ENCODE measurements at places on chromosomes 2 and 18. TPM values are rescaled to one million over a fixed set of nuclear protein-coding genes. Genes with fewer than 3 reads are reported as not detected.

Gene UGT1A1
- total RNA-seq, result 2.6 TPM

Gene POTEF
- not detected for total RNA-seq

Gene SPHKAP
- total RNA-seq, result 0.03 TPM

Gene LIMS4
- 2.8 TPM for total RNA-seq

Gene OR6B2
- total RNA-seq, result not detected

Gene TTR
- total RNA-seq, result 159 TPM

Gene SEMA4C
- total RNA-seq, result 42.3 TPM

Gene LRRTM1
- 1.2 TPM for total RNA-seq

Gene OSBPL1A
- 33.6 TPM for total RNA-seq

Gene HJURP
- 1.9 TPM for total RNA-seq
